ENCODE measurements at places on chromosomes 1 and 21. TPM values are rescaled to one million over a fixed set of nuclear protein-coding genes. Genes with fewer than 3 reads are reported as not detected.

The TEDDM1 gene
- not detected for total RNA-seq

The FAM151A gene
- total RNA-seq: not detected

The ZNHIT6 gene
- 29.3 TPM for total RNA-seq

DNA sequence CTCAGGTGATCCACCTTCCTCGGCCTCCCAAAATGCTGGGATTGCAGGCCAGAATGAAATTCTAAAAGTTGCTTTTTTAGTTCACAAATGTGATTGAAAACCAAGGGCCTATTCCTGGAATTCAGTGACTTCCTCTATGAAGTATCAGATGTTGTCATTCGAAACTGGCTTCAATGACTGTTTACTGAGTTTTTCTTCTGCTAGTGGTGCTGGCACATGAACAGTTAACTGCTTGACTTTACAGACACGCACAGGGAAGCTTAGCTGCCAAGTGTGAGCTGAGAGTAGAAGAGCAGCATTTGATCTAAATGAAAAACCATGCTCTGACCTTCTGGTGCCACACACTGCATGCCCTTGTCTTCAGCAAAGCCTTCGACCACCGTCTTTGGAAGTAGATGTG lies 32.8 kb upstream of the AJAP1 start:
- DNase-seq: no peak

DNA sequence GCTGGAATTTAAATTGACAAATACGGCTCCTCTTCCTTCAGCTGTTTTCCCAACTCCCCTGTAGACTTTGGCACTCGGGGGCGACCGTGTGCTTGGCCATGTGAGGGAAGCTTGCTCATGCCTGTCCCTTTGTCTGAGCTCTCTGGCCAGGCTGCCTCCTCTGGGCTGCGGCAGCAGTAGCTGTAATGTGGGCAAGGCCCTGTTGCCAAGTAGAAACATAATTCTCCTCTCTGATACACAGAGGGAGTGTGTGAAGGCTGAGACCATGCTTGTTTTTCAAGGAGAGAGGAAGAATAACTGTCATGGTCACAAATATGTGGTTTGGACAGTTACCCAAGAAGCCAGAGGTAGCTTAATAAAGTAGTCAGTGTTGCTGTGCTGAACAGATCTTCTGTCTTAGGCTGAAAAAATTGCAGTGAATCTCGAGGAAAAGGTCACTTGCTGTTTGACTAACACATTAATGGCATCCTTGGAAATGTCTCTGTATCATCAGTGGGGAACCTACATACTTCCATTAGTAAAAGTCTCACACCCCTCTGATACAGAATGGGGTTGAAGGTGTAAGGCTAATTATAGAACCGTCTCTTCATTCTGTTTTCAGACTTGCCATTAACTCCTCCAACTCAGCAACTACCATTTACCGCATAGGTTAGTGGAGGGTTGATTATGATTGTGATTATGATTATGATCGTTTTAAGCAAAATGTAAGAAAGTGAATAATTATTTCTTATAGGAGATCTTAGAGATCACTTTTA lies 94.6 kb downstream of the TGFB2 start:
- peak; percentile 62 for DNase-seq

- peak; percentile 64 for DNase-seq
Observed at GRCh38 chr1:66294707-66295370, 239.1 kb upstream of the SGIP1 start.

Data from Daoy (cell line).